ENCODE measurements at places on chromosomes 13 and 19.

GRCh38 chr13:111577208-111577828, 256.9 kb downstream of the TEX29 start:
- DNase-seq = no peak

GRCh38 chr13:43572656-43573360, 214.0 kb downstream of the ENOX1 start:
- no peak for DNase-seq

DNA sequence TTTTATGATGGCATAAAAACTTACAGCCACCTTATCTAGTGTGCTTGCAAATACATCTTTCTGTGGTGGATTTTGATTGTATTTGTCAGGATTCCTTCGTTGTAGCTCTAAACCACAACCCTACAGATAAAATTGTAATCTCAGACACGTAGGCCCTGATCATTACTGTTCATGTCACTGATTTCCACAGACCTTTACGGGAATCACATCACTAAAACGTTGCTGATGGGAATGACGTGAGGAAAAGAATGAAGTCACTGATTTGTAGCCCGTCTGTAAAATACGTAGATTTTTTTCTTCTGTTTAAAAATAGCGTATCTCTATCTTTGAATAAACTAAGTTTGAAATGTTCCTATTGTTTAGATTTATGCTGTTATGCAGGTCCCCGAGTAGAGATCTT, 399.2 kb downstream of the MYO16 start:
- DNase-seq = no peak

DNA sequence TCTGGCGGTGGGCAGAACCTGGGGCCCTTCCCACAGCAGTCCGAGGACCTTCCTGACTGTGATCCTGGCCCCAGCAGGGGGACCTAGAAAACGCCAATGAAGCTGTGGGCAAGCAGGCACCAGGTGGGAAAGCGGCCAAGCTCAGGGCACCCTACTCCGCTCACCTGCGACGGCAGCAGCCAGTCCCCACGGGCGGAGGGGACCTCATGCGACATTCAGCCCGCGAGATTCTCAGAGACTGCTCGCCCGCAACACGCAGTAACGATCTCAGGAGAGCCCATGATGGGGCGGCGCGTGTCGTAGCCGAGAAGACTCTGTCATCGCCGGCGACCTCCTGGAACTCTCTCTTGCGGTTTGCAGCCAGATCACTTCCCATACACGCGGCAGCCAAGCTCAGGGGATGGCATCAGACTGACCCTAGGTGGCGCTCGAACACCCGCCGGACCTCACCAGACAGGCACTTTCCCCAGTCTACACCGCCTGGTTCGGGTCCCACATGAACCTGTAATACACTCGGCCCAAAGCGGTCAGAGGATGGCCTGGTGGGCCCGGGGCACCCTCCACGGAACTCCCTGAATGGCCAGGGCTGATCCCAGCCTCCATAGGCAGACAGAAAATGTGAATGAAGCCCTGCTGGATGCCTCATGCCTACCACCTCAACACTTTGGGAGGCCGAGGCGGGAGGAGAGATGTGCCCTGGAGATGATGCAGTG, 26.5 kb downstream of the MAN2B1 start:
- peak; percentile 76 for DNase-seq

DNA sequence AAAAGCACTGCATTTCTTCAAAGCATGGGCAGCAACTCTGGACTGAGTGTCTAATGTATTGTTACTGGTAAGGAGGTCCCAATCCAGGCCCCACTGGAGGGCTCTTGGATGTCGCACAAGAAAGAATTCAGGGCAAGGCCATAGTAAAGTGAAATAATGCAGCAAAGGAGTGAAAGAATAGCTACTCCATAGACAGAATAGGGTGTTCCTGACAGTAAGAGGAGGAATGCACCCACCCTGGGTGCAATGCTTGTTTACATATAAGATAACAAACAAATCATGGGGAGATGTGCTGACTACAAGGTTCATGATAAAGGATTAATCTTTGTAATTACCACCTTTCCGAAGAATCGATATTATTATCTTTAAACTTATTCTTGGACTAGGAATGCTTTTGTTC, 58.8 kb upstream of the ABCC4 start:
- DNase-seq = no peak

Measured in central memory CD8-positive, alpha-beta T cell (primary cell).